ENCODE measurements at places on chromosomes 12 and 14. TPM values are rescaled to one million over a fixed set of nuclear protein-coding genes. Genes with fewer than 3 reads are reported as not detected.

STON2 gene
- total RNA-seq: 28.5 TPM

NELL2 gene
- 38.8 TPM for total RNA-seq

EPYC gene
- not detected for total RNA-seq

IAPP gene
- not detected for total RNA-seq

C14orf180 gene
- not detected for total RNA-seq

PUS1 gene
- total RNA-seq: 36.7 TPM

REP15 gene
- 0.35 TPM for total RNA-seq

EID3 gene
- total RNA-seq: 1.3 TPM

GLIPR1L1 gene
- total RNA-seq: 12.8 TPM

HOXC13 gene
- total RNA-seq: not detected

USP44 gene
- 142 TPM for total RNA-seq

DNA sequence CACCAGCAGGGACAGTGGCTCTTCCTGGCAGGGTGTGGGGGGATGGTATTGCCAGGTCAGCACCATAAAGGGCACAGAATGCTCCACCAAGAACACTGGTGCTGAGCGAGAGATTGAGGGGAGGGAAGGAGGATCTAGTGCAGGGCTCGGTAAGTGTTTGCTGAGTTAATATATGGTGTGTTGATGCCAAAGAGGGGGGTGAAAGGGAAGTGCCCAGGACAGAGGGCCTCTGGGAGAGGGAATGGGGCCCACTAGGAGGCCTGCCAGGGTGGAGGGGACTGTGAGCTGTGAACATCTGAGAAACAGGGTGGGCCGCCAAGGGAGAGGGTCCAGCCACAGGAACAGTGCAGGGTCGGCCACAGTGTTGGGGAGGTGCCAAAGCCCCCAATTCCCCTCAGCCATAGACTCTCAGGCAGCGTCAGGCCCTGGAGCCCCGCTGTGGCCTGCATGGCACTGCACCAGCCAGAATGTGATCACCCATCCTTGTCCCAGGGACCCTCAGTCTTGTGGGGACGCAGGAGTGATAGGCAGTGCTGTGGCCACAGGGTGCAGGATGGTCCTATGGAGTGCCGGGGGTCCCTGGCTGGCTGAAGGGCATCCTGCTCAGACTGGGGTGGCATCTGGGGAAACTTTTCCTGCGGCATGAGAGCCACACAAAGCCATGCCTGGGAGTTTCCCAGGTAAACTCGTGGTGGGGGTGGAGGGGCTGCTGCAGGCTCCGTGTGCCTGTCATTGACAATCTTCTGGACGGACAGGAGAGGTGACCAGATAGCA is 11.9 kb downstream of the RIN3 start:
- DNase-seq: no peak

- DNase-seq: no peak
These were observed 586.3 kb downstream of the LRFN5 start for GRCh38 chr14:42192738-42193653.

DNA sequence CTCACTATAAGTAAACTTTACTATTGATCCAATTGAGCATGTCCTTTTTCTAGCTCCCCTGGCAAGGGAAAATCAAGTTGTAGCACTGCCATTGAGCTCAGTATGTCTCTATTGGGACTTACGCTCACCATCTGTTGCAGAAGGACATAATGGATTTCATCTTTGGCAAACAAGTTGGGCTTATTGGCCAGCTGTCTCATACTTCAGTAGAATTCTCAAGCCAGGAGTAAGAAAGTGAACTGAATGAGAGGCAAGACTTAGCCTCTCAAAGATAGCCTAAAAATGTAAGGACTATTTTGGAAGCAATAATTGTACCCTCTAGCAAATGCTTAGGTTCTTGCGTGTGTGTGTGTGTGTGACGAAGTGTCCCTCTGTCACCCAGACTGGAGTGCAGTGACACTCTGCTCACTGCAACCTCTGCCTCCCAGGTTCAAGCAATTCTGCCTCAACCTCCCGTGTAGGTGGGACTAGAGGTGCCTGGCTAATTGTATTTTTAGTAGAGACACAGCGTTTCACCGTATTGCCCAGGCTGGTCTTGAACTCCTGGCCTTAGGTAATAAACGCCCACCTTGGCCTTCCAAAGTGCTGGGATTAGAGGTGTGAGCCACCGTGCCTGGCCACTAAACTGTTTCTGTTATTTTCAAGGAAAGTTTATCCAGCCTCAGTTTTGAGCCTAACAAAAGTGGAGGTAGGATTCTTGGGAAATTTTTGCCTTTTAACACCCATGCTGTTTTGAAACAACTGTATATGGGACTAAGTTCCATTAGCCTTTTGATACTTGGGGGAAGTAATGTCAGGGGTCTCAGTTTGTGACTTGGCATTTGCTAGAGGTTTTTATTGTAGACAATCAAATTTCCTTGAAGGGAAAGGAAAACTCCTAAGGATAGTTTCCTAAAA is 7.0 kb downstream of the HNRNPA1 start:
- no peak for DNase-seq

DNA sequence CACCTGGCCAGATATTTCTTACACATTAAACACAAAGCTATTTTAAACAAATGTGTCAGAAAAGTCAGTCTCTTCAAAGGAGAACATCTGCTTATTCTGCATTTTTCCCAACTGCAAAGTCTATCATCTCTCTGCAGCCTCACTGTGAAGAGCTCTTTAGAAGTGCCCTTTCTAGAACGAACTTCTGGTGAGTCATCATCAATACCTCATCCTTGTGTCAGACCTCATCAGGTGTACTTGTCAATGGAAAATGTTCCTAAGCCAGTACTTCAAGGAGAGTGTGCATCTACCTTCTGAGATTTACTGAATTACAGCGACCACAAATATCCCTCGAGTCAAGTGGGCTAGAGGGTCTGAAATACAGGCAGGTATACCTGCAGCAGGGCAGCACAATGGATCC is 457.3 kb downstream of the LRIG3 start:
- no peak for DNase-seq

- DNase-seq: no peak
These were observed 153.1 kb downstream of the BCAT1 start for GRCh38 chr12:24795699-24796347.

DNA sequence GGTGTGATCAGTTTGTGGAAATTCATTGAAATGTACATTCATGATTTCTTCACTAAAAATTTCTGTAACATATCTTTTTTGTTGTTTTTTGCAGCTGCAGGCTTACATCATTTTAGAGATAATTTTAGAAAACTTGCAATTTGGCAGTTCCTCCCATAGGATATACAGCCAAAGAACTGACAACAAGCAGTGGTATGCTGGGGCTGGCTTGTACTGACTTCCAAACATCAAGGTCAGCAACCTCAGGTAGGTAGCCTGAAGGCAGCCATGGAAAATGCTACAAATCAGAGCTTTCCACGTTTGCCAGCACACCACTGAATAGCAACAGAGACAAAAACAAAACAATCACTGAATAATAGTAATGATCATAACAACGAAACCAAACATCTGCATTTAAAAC is 21.2 kb downstream of the TRIM9 start:
- no peak for DNase-seq

GRCh38 chr14:68696721-68697495 is 96.0 kb downstream of the ZFP36L1 start:
- DNase-seq: no peak

- no peak for DNase-seq
These were observed 230.4 kb downstream of the SSPN start for GRCh38 chr12:26425587-26426260.

DNA sequence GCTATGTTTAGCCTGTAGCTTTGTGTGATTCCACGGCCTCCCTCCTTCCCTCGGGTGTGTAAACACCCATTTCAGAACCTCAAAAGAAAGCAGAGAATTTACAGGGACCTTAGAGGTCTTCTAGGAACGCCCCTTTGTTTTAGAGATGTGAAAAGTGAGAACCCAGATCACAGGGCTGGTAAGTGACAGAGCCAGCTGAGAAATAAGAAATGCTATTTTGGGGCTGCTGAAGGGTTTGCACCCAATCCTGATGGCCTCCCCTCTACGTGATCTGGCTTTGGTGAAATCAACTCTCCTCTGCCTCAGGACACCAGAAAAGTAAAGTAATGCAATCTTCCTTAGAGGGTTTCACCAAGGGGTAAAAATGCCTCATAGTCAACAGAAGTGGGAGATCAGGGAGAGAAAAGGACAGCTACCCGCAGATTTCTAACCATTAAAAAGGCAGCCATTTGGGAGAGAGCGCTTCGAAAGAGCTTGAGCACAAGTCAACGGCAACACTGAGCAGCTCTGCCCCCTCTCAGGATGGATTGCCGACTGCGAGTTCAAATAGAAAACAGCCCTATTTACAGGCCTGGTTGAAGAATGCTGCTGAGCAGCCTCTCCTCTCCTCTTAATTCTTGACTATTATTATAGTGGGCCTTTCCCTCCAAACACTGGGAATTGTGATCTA is 78.5 kb upstream of the RASSF3 start:
- peak; percentile 68 for DNase-seq

DNA sequence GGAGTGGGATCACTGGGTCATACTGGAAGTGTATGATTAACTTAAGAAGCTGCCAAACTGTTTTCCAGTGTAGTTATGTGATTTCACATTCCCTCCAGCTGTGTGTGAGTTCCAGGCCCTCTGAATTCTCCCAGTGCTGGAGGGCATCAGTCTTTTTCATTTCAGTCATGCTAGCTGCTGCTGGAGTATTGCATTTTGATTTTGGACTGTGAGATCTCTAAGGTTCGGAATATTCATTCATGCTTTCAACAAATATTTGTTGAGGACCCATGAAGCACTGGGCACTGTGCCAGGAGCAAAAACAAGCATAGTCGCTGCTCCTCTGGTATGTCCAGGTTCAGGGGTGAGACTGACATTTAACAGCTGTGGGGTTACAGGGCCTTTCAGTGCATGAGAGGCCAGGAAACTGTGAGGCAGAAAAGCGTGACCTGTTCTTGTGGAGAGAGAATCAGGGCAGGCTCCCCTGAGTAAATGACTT is 133.2 kb downstream of the SCARB1 start:
- no peak for DNase-seq

DNA sequence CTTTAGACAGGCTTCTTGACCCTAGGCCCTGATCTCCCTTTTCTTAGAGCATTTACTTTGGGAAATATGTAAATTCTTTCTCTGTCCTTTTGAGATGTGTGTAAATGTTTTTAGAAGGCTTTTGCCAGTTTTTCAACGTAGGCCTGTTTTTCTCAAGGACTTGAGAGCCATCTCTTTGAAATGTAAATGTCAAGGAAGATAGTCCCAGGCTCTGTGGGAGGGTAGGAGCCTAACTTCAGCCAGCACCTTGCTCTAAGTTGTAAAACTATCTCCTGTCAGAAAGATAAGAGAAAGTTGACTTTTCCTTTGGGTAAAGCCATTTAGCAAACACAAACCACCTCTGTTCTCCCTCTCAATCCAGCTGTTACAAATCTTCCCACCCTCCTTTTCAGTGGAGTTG is 219.8 kb downstream of the RPS29 start:
- no peak for DNase-seq

GRCh38 chr14:99938896-99939295 is 126.3 kb upstream of the EVL start:
- no peak for DNase-seq

DNA sequence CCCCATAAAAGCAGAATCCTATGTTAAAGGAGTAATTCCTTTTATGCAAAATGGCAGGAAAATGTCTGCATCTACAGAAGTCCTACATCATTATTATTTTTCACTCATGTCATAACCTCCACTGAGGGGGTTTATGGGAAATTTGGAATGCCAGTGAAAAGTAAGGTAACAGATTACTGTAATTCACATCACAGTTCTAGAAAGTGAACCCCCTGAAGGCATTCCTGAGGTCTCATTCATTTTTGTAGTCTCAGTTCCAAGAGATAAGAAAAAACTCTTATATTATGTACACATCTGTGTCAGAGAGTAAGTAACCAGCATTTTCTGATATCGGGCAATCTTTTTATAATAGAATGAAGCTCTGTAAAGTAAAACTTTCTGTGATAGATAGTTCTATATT is 28.8 kb upstream of the BCAT1 start:
- no peak for DNase-seq

GRCh38 chr12:47207829-47208248 is 128.1 kb upstream of the AMIGO2 start:
- no peak for DNase-seq

- DNase-seq: no peak
These were observed 444.1 kb upstream of the TMEM132C start for GRCh38 chr12:127822809-127823411.
